Spinal cord (tissue), 10 donors: ENCODE measurements at places on chromosomes 11 and 22. TPM values are rescaled to one million over a fixed set of nuclear protein-coding genes. Genes with fewer than 3 reads are reported as not detected.

DNA sequence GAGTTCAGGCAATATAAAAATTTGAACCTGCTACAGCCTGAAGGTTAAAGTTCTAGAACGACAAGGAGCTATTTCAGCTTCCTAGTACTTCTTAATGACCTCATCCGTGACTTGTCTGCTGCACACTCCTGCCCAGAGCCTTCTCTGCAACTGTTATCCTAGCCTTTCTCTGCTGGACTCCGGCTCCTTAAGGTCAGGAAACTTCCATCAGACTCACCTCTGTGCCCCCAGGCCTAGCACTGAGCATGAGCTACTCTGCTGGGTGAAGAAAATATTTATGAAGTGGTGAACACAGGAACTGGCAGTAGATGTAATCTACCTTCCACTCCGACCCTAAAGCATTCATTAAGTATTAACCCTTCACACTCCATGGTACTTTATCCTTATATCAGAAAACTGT lies 18.4 kb downstream of the CSNK2A3 start:
- no peaks in the 10 kb centered on the region for H3K27me3 ChIP-seq
- H3K4me1 ChIP-seq = no peaks in the 10 kb centered on the region
- H3K27ac ChIP-seq = no peak overlapping the region
- H3K4me3 ChIP-seq = no peak overlapping the region
- DNase-seq = no peak
- no peaks in the 10 kb centered on the region for H3K36me3 ChIP-seq

The OR8H1 gene
- total RNA-seq = not detected

The PLA2G3 gene
- total RNA-seq = 1.1 TPM

DNA sequence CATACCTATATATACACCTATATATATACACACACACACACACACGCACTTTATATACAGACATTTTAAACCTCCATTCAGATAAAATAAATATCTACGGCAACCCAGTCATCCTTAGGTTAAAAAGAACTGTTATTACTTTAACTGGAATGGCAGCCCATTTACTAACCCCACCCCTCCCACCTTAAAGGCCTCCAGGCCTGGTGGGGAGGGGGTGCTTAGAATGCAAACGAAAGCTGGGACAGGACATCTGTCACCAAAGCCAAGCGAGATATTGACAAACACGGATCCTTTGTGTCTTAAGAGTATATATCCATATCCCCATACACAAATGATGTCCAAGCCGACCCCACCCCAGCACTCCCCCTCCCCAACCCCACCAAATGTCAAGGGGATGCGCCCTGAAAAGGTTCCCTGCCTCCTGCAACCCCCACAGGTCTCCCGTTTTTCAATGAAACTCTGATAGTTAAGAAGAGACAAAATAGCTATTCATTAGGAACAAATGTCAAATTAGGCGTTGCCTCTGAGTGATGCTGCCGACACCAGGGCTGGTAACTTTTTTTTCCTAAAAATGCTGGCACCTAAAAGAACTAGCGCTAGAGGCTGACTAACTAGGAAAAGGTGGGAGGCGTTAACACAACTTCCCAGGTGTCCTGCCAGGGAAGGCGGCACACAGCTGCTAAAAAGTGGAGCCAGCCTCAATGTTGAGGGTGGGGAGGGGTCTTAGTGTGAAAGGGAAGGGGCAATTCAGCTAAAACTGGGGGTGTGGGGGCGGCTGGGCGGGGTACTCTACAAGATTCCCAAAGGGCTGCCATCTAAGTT lies 5.6 kb downstream of the MN1 start:
- H3K27ac ChIP-seq = peak overlapping the region; percentile 79
- H3K36me3 ChIP-seq = peaks cover 34% of the 10 kb centered on the region
- H3K27me3 ChIP-seq = peaks cover 38% of the 10 kb centered on the region
- peak overlapping the region; percentile 48 for H3K4me3 ChIP-seq
- peaks cover 67% of the 10 kb centered on the region for H3K4me1 ChIP-seq

GRCh38 chr11:70488171-70488703 lies 89.9 kb downstream of the CTTN start:
- H3K36me3 ChIP-seq = peaks cover 65% of the 10 kb centered on the region
- no peak overlapping the region for H3K4me3 ChIP-seq
- DNase-seq = no peak
- no peak overlapping the region for H3K27ac ChIP-seq
- no peaks in the 10 kb centered on the region for H3K27me3 ChIP-seq

- peaks cover 14% of the 10 kb centered on the region for H3K4me1 ChIP-seq
- no peak overlapping the region for H3K27ac ChIP-seq
- peak overlapping the region; percentile 68 for H3K4me3 ChIP-seq
- H3K27me3 ChIP-seq = no peaks in the 10 kb centered on the region
- H3K36me3 ChIP-seq = peaks cover 6% of the 10 kb centered on the region
Measured at GRCh38 chr22:25447067-25447685, 117.3 kb upstream of the GRK3 start.

DNA sequence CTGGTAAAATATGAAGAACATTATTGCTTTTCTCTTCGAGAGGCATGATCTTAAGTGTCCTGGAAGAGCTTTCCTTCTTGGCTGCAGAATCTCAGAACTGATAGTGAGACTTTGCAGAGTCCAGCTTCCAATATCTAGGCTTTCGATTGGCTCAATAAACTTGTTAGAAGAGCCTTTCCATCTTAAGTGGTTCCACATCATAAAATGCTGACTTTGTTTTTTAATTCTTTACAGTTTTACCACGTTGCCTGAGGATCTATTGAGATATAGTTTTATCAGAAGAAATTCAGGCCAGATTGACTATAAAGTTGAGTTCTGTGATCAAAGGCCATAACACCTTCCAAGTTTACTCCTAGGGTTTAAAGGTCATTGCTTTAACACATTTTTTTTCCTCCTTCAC lies 15.6 kb upstream of the DNAJB7 start:
- peaks cover 7% of the 10 kb centered on the region for H3K36me3 ChIP-seq
- no peak overlapping the region for H3K4me3 ChIP-seq
- DNase-seq = no peak
- H3K27ac ChIP-seq = no peak overlapping the region

The FAM180B gene
- 2.9 TPM for total RNA-seq

- peaks cover 12% of the 10 kb centered on the region for H3K36me3 ChIP-seq
- H3K4me3 ChIP-seq = peak overlapping the region; percentile 58
- H3K27me3 ChIP-seq = no peaks in the 10 kb centered on the region
Measured at GRCh38 chr11:66467034-66467659, 442 bp downstream of the PELI3 start.

The CCDC188 gene
- total RNA-seq = 2.1 TPM

DNA sequence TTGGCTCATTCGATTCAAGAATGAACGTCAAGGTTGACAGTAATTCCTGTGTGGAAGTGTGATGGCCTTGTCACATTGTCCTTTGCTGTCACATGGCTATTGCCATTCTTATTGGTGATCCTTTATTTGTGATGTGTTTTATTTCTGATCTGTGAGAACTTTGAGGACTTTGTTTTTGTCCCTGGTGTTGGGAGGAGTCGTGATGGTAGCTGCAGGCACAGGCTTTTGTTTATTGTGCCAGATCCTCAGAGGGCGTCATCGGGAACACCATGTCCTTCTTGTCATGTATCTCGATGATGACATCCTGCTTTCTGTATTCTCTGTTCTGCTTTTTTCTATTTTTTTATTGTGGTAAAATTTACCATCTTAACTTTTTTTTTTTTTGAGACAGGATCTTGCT lies 5.6 kb downstream of the PICK1 start:
- H3K27me3 ChIP-seq = no peaks in the 10 kb centered on the region
- H3K27ac ChIP-seq = no peak overlapping the region
- H3K4me1 ChIP-seq = peaks cover under 1% of the 10 kb centered on the region
- H3K36me3 ChIP-seq = peaks cover 63% of the 10 kb centered on the region

GRCh38 chr11:104337273-104337672 lies 173.3 kb upstream of the PDGFD start:
- H3K27ac ChIP-seq = no peak overlapping the region
- H3K4me3 ChIP-seq = no peak overlapping the region
- H3K4me1 ChIP-seq = no peaks in the 10 kb centered on the region

GRCh38 chr22:48939441-48940265 lies 888.0 kb downstream of the BRD1 start:
- H3K4me3 ChIP-seq = no peak overlapping the region
- DNase-seq = no peak
- no peaks in the 10 kb centered on the region for H3K36me3 ChIP-seq

GRCh38 chr22:50119768-50120251 lies 30.0 kb downstream of the MOV10L1 start:
- H3K27me3 ChIP-seq = no peaks in the 10 kb centered on the region
- DNase-seq = peak; percentile 13
- H3K4me1 ChIP-seq = peaks cover 25% of the 10 kb centered on the region
- no peaks in the 10 kb centered on the region for H3K36me3 ChIP-seq

The MMP10 gene
- 0.39 TPM for total RNA-seq

- H3K36me3 ChIP-seq = peaks cover 45% of the 10 kb centered on the region
- peaks cover 11% of the 10 kb centered on the region for H3K4me1 ChIP-seq
- no peak overlapping the region for H3K27ac ChIP-seq
- no peak for DNase-seq
Measured at GRCh38 chr11:117519170-117519569, 191.5 kb downstream of the CEP164 start.

DNA sequence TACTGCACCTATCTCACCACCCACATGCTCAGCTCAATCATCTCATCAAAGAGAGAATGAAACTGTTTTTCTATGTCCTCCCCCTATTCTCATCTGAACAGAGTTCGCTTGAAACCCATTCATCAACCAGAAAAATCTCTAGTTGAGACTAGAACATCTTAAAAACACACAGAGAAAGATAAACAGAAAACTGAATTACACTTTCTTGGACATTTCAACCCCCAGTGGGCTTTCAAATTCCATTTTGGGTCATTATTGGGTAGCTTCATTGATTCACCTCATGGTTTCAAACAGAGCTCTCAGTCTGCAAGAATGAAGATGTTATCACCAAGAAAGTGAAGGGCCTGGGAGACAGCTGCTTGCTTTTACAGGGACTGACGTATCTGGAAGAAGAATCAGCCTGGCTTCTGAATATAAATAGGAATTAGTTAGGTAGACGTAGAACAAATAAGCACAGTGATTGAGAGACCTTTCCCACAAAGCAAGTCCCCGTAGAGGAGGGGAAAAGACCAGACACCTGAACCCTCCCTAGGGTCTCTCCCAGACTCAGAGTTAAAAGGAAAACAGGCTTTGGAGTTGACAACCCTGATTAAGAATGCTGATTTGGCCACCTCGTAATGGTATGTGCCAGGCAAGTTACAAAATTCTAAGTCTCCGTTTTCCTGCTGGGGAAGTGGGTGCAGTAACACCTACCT lies 155.7 kb downstream of the BBOX1 start:
- DNase-seq = no peak
- H3K36me3 ChIP-seq = no peaks in the 10 kb centered on the region
- H3K4me1 ChIP-seq = peaks cover 3% of the 10 kb centered on the region

DNA sequence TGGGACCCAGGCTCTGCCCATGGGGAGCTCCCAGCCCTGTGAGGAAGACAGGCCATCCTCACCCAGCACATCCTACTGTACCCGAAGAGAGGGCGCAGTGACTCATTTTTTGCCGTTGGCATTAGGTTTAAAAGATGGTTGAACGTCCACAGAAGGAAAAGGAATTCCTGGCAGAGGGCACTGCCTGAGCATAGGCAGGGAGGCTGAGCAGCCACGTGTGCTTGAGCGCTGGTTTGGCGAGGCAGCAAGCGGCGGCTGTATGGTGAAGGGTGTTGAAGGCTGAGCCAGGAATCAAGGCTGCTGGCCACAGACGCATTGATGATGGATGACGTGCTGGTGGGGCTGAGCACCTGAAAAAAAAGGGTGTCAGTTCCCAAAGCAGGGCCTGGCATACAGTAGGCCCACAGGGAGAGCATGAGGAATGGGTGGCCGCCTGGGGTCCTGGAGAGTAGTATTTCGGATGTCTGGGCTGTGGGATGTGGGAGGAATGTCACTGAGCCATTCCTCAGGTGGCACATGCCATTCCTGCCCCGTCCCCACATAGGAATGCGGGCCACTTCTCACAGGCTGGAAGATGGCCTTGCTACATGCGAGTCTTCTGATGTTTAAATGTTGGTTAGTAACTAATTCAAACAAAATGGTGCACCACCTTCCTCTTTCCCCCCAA lies 112.5 kb downstream of the KIAA1671 start:
- peaks cover 40% of the 10 kb centered on the region for H3K4me1 ChIP-seq
- H3K27ac ChIP-seq = no peak overlapping the region
- no peaks in the 10 kb centered on the region for H3K27me3 ChIP-seq
- H3K4me3 ChIP-seq = no peak overlapping the region

DNA sequence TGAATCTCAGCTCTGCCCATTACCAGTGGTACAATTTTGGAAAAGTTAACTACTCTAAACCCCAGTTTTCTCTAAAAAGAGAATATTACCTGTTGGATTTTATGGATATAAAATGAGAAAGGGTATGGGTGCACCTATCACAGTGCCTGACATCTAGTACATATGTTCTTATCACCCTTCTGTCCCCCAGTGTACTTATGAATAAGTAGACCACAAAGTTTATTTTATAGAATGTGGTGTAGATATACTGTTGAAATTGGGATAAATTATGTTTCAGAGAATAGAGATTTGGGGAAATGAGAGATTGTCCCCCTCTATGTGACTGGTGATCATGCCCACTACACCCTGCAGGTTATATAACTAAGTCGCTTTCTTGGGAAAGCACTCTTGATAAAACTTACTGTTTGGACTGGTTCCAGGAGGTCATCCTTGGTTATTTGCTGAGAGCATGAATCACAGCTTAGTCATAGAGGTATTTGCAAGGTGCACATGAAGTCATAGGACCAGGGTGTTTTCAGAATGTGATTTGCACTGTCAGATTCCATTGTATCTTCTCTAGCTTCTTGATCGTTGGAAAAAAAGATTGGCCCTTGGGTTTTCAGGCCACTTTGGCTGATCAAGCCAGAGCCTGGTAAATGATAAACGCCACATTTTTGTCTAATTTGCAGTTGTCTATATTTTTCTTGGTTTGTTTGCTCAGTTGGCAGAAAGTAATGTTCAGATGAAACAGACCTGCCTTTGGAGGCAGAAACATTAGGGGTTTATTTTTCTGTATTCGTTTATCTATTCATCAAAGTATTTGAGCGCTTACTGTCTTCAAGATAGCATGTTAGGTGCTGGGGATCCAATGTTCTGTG lies 21.3 kb downstream of the STX3 start:
- H3K27me3 ChIP-seq = no peaks in the 10 kb centered on the region
- no peak overlapping the region for H3K4me3 ChIP-seq
- no peak for DNase-seq
- H3K4me1 ChIP-seq = no peaks in the 10 kb centered on the region
- H3K36me3 ChIP-seq = no peaks in the 10 kb centered on the region
